ENCODE measurements at places on chromosomes 3 and 15.

GRCh38 chr15:94270570-94270969, 39.2 kb downstream of the MCTP2 start:
- no peak for DNase-seq

- DNase-seq: no peak
Measured at GRCh38 chr15:73746883-73747282, 6.3 kb downstream of the INSYN1 start.

DNA sequence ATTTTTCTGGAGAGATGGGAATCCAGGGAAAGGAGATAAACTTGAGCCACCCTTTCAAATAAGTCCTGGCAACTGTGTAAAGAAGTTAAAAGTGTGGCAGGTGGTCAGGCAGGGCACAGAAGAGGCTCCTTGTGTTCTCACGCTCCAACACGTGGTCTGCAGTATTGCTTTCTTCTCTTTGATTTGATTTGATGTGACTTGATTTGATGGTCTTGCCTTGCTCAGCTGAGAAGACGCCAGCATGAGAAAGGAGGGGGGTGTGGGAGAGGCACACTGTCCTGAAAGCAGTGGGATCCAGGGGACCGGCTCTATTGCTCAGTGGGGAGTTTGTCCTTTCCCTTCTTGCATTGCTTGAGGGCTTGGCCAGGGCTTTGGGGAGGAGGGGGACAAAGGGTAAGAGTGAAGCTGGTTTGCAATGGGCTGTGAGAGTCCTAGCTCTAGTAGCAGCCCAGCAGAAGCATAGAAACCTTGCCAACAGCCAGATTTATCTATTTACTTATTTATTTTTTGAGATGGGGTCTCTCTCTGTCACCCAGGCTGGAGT, 25.7 kb upstream of the NEO1 start:
- no peak for DNase-seq

DNA sequence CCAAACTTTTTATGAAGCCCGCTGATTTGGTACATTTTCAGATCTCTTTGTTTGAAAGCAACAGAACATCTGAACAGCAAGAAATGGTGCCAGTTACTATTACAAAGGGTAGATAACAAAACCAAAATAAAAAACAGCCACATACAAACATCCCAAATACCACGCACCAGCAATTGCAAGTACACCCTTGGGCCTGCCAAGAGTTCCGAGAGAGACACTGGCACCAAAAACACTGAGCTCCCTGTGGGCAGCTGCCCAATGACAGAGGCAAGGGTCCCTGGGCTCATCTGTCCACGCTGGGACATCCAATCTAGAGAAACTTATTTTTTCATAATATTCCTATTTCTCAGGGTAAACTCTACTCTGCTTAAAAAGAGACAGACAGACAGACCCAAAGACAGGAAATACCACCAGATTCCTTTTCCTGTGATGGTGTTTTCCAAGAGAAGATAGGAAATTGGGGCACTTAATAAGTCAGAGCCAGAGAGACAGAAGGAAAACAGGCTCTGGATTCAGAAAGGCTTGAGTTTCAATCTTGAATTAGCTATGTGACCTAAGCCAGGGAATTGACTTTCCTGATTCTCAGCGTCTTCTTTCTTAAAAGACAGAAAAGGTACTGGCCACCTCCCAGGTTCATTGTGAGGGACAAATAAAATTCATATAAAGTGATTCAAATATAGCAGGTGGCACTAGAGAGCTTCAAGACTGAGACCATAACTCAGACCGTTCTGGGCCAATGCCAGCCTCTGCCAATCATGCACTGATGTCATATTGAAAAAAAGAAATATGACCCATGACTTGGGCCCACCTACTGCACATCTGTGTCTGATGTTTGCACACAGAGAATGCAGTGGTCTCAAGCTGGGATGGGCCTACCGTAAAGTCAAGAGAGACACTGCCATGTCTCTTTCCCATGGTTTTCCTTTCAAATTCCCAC, 61.3 kb downstream of the FOXP1 start:
- DNase-seq: no peak

GRCh38 chr15:78626381-78626995, 5.7 kb upstream of the CHRNA3 start:
- no peak for DNase-seq

GRCh38 chr3:55459838-55460237, 27.3 kb downstream of the WNT5A start:
- DNase-seq: no peak

DNA sequence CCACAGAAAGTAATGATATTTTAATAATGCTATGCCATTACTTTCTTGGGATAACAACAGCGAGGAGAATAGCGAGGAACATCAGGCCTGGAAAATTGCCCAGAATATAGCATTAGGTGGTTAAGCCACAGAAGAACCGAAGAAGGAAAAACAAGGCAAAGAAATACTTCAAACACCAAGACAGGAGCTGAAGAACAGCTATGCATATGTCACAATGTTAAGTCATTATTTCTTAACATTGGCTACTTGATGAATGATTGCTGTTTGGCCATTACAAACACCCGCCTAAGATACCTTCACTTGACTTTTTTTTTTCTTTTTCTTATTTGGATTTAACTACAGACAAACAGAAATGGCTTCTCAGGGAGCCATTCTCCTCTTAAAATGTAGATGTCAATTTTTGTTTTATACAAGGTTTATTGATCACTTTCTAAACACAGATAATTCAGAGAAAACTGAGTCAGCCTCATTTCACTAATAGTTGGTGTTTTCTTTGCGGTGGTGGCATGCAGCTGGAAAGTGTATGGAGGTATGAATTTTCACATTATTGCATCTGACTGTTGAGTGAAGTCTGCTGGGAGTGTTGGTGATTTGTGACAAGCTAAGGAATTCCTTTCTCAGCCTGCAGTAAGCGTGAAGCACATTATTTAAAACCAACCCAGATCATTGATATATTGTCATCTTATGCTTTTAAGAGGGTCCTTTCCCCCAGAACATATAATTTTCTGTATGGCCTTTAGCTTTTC, 705.7 kb upstream of the NR2F2 start:
- DNase-seq: no peak

- DNase-seq: no peak
Measured at GRCh38 chr3:195247863-195248189, 23.1 kb downstream of the XXYLT1 start.

- no peak for DNase-seq
Measured at GRCh38 chr15:93307513-93307912, 218.5 kb upstream of the RGMA start.

DNA sequence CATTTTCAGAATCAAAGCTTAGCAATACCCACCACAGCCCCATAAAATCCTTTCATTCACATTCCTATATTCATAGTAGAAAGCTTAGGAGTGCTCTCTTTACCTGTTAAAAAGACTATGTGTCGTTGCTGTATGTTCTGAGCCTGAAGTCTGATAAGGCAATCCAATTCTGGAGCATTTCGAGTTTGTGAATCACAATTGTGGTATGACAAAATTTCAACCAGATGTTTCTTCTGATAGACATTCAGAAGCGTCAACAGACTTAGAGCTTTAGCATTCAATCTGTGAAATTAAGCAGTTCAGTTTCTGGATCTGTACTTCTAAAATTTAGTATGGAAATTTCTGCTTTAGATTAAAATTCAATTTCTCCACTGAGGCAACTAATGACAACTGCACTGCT, 58.3 kb downstream of the TASOR start:
- DNase-seq: no peak

DNA sequence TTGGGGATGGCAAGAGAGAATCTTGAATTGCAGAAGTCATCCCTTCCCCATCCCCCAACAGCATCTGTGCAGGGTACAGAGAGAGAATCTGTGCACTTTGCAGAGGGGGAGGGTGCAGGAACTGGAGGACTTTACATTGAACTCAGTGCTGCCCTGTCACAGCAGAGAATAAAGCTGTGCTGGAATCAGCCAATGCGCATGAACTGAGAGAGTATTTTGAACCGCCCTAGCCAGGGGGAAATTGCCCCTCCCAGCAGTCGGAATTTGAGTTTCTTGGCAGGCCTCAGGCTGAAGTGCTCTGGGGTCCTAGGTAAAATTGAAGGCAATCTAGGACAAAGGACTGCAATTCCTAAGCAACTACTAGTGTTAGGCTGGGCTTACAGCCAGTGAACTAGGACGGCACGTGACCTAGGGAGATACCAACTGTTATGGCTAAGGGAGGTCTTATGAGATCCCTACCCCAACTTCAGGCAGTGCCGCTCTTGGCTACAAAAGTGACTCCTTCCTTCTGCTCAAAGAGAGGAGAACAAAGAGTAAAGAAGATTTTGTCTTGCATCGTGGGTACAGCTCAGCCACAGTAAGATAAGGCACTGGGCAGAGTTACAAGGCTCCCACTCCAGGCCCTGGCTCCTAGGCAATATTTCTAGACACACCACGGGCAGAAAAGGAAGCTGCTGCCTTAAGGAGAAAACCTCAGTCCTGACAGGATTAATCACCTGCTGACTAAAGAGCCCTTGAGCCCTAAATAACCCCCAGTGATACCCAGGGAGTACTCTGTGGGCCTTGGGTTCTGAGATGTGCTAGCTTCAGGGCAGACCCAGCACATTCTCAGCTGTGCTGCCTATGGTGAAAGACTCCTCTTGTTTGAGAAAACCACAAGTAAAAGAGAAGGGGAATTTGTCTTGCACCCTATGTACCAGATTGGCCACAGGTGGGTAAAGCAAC, 300.5 kb upstream of the ALCAM start:
- no peak for DNase-seq

- no peak for DNase-seq
Measured at GRCh38 chr3:10474275-10474646, 31.1 kb downstream of the ATP2B2 start.

- no peak for DNase-seq
Measured at GRCh38 chr3:63979093-63979885, 44.0 kb downstream of the PSMD6 start.

GRCh38 chr3:61650276-61650675, 88.9 kb downstream of the PTPRG start:
- no peak for DNase-seq

DNA sequence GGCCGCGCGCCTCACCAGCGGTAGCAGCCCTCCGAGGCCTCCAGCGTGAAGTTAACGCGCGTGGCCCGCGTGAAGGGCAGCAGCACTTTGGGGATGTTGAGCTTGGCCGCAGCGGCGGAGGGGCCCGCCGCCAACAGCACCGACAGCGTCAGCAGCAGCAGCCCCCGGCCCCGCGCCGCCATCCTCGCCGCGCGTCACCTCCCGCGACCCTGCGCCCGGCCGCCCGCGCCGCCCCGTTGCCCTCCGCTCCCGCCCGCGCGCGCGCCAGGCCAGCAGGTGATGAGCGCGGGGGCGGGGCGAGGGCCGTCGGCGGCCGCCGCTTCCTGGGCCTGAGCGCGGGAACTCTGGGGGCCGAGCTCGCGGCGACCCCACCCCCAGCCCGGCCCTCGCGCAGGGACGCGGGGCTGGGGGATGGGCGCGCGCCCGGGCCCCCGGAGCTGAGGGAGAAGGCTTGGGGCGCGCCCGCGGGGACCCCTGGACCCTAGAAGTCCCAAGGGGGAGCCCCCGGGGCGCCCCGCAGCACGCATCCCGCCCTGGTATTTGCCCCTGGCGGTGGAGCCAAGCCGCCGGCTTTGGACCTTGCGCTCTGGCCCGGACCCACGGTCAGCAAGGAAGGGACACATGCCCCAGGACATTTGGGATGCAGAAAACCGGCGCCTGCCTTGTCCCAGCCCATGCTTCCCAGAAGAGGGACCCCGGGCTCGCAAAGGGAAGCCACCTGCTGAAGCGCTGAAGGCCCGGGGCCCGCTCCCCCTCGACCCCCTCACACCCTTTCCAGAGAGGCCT, at the start of gene NUP210:
Gene NUP210, minus strand, starts transcription at position 278 of the 786 bp plus-strand sequence. Its CDS starts 96 bp downstream, at position 182.
- DNase-seq: no peak

DNA sequence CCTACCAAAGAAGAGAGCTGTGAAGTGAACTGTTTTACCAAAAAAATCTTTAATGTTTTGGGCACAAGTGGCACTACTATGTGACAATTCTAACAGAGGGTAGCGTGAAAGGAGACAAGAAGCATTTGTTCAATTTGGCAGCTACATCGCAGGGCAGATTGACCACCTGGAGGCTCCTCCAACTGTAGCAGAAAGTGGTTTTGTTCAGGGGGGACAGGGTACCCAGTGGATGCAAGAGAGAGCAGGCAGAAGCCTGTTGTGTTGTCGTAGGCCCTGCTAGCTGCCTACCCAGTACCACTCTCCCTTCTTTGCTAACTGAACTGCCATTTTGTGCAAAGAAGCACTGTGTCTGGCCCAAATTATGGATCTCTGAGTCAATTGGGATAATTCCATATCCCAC, 54.8 kb upstream of the SYN2 start:
- no peak for DNase-seq

DNA sequence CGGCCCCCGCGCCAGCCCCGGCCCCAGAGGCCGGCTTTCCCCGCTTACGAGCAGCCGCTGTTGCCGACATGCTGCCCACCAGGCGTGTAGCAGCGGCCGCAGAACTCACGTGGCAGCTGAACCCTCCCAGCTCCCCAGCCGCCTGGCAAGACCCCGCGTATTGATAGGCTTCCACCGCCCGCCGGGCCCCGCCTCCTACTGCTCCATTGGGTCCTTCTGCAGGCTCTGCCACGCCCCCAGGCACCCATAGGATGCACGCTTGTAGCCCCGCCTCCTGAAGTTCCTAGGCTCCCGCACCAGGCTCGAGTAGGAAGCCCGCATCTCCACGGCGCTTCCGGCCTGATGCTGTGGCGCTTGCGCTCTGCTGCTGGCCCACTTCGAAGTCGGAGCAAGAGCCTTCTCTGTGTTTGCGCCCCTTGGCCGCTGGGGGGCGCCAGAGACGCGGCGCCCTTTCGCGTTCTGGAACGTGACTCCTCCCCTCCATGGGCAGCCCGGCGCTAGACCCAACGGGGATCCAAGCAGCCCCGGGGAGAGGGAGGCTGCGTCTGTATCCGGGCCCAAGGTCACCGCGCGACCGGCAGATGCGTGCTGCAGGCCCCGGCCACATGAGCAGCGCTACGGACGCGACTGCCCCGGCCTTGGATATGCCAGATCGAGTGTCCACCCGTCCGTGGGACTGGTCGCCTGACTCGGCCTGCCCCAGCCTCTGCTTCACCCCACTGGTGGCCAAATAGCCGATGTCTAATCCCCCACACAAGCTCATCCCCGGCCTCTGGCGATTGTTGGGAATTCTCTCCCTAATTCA, at the start of the genes PARP3 and RRP9:
Gene PARP3, plus strand, starts transcription at position 566 of the 805 bp plus-strand sequence. CDS start 993 bp downstream, outside the sequence.
Gene RRP9, minus strand, starts transcription at position 107 of the 805 bp plus-strand sequence. Its CDS starts 37 bp downstream, at position 70.
- DNase-seq: peak; percentile 100

DNA sequence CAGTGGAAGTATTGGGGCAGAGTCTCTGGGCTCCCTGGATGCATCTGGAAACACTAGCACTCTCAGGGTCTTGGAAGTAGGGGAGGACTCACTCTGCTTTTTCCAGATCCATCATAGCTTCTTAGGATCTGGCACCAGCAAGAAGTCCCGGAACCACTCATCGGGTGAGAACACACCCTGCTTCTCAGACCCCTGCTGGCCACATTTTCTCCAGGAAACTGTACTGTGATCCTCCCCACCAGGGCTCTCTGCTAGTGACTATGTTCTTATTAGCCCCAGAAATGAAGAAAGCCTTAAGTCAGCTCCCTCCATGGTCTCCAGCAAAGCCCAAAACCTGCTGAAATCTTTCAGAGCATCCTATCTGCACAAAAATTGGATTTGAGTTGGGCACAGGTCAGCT, 197.3 kb upstream of the GADL1 start:
- no peak for DNase-seq

All from large intestine (tissue), 12 donors.